ENCODE measurements at places on chromosomes 1 and 21.

- DNase-seq, result no peak
Observed at GRCh38 chr1:46480959-46481646, 8.5 kb upstream of the DMBX1 start.

GRCh38 chr1:228144193-228144992 lies 4.3 kb downstream of the GUK1 start:
- DNase-seq, result peak; percentile 46

GRCh38 chr1:33380811-33381210 lies 50.1 kb downstream of the PHC2 start:
- DNase-seq, result no peak

- no peak for DNase-seq
Observed at GRCh38 chr1:89581859-89582258, 51.1 kb upstream of the LRRC8C start.

GRCh38 chr21:45042664-45043161 lies 31.7 kb upstream of the ADARB1 start:
- DNase-seq, result peak; percentile 17

GRCh38 chr1:29280409-29281131 lies 44.2 kb downstream of the PTPRU start:
- no peak for DNase-seq

- no peak for DNase-seq
Observed at GRCh38 chr1:150322310-150322709, 977 bp downstream of the PRPF3 start.

GRCh38 chr1:237197470-237198425 lies 155.8 kb downstream of the RYR2 start:
- DNase-seq, result no peak

DNA sequence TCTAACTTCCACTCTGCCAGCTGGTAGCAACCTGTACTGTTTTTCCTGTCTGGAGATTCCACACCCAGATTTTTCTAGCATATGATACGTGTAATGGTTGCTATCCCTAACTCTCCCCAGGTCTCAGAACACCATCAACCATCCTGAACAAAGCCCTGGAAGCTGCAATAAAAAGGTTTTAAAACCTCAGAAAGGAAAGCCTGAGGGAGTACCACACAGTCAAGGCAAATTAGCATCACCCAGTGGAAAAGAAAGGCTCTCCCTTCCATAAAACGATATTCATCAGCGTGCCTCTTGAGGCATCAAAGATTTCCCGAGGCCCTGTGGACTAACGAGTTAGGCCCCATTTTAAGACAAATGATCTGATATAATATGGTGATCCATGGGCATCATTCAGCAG lies 421.0 kb downstream of the ADGRL2 start:
- DNase-seq, result no peak

- no peak for DNase-seq
Observed at GRCh38 chr1:177754603-177755002, 215.3 kb downstream of the SEC16B start.

GRCh38 chr1:39646232-39647081 lies 7.0 kb upstream of the HEYL start:
- peak; percentile 60 for DNase-seq

- DNase-seq, result no peak
Observed at GRCh38 chr1:81129776-81130175, 671.0 kb upstream of the ADGRL2 start.

DNA sequence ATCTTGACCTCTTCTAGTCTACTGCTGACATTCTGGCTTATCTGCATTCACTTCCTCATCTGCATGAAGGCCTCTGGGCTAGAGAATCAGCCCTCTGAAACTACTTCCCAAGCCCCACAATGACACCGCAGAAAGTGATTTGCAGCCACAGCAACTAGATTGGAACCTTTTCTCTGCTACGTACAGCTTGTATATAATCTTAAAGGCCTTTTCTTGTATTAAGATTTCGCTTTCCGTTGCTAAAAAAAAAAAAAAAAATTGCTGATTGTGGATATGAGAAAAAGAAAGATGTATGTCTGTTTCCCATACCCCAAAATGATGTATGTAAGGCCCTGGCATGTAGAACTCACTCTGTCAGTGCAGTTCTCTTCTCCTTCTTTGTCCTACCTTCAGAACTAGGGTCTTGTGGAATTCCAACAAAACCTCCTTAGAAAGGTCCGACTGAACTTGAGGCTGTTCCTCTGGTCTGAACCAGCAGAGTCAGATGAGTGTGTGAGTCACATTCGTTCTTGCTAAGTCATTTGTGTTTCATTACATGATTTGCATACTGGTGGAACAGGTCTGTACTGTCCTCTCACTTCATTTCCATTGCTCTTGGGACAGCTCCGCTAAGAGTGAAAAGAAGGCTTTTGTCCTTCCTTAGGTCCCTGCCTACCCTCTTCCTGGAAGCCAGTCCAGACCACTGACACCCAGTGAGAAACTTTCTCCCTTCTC lies 62.7 kb downstream of the PLPP3 start:
- peak; percentile 75 for DNase-seq

GRCh38 chr1:15958793-15959192 lies 17.1 kb downstream of the ZBTB17 start:
- no peak for DNase-seq

DNA sequence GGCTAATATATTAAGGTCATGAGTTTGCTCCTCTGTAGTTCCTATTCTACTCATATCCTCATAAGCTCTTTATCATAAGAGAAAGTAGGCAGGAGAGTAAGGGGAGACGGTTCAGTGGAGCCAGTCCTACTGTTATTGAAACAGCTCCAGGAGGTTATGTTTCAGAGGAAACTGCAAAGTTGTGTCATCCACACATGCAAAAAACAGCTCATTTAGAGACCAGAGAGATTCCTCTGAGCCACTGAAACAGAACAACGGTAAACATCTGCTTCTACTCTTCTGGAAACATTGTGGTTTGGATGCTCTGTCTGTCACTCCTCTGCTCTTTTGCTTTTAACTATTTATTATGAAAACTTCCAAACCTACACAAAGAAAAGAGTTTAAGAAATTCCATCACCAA lies 66.3 kb upstream of the PPP2R5A start:
- DNase-seq, result no peak

DNA sequence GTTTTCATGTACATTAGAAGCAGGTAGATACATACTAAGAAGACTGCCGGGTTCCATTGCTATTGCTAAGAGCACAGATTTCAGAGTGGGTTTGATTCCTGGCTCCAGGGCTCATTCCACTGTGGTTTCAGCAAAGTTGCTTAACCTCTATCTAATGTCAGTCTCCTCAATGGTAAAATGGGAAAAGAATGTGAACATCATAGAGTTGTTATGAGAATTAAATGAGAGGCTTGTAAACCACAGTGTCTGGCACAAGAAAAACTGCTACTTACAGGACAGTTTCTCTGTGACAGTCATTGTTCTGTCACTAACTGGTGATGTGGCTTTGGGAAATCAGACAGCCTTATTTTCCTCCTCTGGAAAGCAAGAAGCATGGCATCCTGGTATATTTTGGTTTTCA lies 10.7 kb upstream of the PLXNA2 start:
- no peak for DNase-seq

- no peak for DNase-seq
Observed at GRCh38 chr1:245538671-245539070, 383.9 kb downstream of the KIF26B start.

GRCh38 chr1:116397728-116398127 lies 24.7 kb downstream of the ATP1A1 start:
- DNase-seq, result no peak

GRCh38 chr1:235327559-235328270 lies at the start of gene ARID4B:
ARID4B (minus strand) TSS chr1:235328179; CDS start chr1:235326919, 1,260 bp downstream.
- no peak for DNase-seq

- DNase-seq, result no peak
Observed at GRCh38 chr1:168980180-168980579, 126.3 kb upstream of the ATP1B1 start.
